G401 (cell line): ENCODE measurements at places on chromosomes 3 and 15.

DNA sequence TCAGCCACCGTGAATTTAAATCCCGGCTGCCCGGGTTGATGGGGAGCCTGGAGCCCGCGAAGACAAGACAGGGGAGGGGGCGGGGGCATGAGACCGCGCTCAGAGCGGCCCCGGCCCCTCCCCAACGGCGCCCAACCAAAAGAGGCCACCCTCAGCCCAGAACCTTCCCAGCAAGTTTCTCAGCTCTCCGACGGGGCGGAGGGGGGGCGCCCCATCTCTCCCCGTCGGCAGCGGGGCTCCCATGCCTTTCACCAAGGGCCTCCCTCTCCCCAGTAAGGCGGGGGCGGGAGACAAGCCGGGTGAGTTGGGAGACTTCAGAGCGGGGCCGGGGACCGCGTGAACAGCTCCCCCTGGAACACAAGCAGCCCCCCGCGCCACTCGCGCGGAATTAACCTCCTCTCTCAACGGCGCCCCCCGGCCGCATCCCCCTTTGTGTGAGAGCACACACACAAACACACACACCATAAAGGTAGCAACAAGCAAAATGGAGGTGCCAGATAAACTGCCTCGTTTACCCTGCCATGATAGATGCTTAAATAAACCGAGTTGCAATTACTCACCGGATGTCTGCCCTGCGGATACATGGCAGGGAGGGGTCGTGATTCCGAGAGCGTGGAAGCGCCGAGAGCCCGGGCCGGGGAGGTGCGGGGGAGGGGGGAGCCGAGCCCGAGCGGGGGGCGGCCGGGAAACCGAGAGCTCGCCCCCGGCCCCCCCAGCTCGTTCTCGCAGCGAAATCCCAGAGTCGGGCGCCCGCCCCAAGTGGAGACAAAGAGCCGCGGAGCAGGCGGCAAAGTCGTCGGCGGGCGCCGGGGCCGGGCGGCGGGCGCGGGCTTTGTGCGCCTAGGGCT is 1.3 kb downstream of the TLE3 start:
- peak; percentile 28 for DNase-seq

- no peak for DNase-seq
Observed at GRCh38 chr3:51568996-51569395, 30.5 kb downstream of the RAD54L2 start.

- no peak for DNase-seq
Observed at GRCh38 chr3:126491221-126492013, 15.7 kb upstream of the ZXDC start.

GRCh38 chr15:54159012-54159411 is 180.8 kb downstream of the UNC13C start:
- no peak for DNase-seq

- no peak for DNase-seq
Observed at GRCh38 chr3:196323016-196323415, 5.0 kb upstream of the DYNLT2B start.

- DNase-seq, result no peak
Observed at GRCh38 chr3:189982321-189982945, 138.3 kb downstream of the P3H2 start.

- no peak for DNase-seq
Observed at GRCh38 chr3:141055136-141055535, 4.0 kb downstream of the SPSB4 start.

DNA sequence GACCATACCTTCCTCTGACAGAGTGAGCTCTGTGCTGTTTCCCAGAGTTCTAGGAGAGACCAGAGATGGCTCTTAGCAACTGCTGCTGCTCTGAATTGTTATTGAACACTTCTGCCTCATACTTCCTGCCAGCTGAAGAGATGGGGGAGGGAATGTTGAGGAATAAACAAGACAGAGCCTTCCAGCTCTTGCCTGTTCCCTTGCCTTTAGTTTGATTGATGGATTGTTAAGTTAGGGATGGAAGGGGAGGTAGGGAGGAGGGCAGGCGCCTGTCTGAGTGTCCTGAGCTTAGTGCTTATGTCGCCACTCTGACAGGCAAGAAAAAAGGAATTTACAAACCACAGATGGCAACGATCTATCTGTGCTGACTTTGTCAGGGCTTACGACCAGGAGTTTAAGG is 42.8 kb downstream of the ZNF609 start:
- DNase-seq, result no peak

DNA sequence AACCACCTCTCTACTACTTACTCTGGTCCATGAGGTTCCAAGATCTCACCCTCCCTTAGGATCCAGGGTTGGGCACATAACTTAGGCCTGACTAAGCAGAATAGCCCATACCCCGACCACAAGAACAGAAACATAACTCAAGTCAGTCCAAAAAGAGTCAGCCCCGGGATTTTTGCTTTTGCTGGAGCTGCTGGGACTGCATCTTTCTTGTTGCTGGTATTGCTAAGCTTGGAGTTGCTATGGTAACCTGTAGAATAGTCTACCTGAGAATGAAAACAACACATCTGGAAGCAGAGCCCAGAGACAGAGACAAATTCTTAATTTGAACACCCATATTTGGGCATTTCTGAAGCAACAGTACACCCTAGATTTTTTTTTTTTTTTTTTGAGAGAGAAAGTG is 6.5 kb downstream of the RUBCN start:
- no peak for DNase-seq

DNA sequence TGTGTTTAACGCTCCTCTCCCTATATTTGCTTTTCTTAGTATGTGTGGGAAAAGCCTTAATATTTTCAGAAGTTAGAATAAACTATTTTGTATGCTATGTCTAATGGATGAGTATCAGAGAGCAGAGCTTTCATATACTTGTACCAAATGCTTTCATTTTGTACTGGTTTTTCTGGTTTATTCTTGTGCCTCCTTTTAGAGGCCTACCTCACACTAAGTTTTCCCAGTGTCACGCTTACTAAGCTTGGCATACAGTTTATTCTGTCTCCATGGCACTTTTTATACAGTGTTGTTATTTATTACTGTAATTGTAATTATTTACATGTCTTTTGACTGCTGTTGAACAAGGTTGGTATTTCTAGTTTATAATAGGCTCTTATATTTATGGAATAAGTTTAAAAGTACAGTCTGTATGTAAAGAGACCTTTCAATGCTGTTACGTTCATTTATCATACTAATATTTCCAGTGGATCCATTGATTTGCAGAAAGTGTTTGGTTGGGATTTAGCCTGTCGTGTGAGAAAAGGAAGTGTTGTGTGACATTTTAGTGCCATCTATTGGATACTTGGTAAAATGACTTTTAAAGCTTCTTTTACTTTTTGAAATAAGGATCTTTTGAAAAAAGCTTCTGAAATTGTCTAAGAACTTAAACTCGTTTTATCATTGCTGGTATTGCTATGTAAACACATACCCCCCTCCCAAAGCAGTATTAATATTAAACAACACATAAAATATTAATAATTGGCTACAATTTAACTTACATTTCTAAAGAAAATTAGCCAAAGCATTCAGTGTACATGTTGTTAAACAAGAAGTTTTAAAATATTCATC is 5.2 kb upstream of the EBLN2 start:
- peak; percentile 65 for DNase-seq

DNA sequence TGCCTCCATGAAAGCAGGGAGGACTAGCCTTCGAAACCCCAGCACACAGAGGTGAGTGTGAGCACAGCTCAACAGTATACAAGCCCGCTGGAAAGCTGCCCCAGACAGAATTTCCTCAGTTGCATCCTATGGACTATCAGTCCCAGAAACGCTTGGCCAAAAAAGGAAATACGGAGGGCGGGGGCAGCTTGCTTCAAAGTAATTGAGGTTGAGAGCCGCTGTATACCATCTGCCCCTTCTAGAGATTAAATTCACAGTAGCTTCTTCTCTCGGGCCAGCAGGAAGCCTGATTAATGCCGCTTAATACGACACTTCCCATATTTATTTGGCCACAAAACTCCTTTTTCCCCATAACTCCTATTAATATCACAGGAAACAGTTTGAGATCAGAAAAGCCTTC is 88.7 kb downstream of the LIPC start:
- no peak for DNase-seq

DNA sequence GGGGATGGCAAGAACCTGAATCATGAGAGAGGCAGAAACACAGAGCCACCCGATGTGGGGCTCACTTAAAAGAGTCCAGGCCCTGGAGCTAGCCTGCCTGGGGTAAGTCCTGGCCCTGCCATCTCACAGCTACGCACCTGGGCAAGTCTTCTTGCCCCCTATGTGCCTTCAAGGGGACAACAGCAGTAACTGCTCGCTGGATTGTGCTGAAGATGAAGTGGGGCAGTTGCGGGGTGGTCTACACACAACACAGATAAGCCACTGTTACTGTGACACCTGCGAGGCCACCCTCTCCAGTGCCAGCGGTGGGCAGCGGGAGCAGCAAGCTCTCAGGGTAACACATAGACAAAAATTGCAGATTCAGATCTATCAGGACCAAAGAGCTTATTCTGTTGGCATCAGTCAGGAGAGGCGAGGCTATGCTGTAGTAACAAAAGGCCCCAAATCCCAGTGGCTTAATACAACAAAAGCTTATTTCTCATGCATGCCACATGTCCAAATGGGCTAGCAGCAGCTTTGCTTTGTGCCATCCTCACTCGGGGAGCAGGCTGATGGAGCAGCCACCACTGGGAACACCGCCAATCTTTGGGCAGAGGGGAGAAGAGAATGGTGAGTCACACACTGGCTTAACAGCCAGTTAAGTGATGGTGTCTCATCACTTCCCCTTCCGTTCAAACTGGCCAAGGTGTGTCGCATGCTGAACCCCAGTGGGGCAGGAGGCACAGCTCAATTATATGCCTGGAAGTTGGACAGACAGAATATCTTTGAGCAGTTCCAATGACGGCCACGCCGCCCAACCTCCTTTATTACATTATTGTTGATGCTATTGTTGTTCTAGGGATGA is 78.3 kb downstream of the WNT7A start:
- DNase-seq, result no peak

DNA sequence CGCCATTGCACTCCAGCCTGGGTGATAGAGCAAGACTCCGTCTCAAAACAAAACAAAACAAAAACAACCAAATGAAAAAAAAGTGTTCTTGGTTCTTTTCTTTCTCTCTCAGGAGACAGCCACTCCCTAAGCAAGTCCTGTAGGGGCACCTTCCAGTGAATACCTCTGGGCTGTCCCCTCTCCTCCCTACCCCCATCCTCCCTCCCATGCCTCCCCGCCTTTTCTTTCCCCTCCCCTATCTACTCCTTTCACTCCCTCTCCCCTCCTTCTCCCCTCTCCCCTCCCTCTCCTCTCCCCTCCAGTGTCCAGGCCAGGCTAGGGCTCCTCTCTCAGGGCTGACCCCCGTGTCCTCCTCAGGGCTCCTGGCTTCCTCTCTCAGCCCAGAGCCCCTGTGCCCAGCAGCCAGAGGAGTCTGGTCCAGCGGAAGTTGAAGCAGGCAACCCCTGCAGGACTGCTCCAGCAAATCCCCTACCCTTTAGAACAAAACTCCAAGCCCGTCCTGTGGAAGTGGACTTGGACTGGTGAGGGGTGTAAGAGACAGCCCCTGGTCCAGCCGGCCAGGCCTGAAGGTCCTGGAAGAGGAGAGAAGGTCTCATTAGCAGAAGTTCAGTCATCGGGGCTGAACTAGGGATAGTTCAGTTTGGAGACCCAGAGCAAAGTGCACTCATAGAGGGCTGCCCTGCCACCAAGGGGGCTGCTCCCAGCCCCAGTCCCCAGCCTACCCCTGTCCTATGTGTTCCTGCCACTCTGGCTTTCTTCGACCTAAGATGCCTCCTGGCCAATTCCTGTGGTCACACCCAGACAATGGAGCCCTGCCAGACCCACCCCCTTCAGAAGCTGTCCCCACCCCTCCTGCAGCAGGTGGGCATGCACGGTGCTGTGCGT is 79.8 kb upstream of the IQSEC1 start:
- DNase-seq, result no peak

- peak; percentile 87 for DNase-seq
Observed at GRCh38 chr3:192207651-192208050, 519.7 kb downstream of the FGF12 start.

DNA sequence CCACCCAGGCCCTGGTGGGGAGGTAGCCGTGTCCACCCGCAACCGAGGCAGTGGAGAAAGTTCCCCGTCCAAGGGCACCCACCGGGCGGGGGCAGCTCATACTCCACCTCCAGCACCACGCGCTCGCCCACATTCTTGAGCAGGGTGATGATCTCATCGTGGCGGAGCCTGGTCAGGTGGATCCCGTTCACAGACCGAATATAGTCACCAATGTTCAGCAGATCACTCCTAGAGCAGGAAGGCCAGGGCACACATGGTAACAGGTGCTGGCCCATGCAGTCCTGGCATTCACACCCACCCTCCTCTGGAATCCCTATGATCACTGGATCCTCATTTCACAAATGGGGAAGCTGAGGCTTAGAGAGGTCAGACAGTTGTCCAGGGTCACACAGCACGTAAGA is 15.8 kb downstream of the GRIP2 start:
- DNase-seq, result no peak

DNA sequence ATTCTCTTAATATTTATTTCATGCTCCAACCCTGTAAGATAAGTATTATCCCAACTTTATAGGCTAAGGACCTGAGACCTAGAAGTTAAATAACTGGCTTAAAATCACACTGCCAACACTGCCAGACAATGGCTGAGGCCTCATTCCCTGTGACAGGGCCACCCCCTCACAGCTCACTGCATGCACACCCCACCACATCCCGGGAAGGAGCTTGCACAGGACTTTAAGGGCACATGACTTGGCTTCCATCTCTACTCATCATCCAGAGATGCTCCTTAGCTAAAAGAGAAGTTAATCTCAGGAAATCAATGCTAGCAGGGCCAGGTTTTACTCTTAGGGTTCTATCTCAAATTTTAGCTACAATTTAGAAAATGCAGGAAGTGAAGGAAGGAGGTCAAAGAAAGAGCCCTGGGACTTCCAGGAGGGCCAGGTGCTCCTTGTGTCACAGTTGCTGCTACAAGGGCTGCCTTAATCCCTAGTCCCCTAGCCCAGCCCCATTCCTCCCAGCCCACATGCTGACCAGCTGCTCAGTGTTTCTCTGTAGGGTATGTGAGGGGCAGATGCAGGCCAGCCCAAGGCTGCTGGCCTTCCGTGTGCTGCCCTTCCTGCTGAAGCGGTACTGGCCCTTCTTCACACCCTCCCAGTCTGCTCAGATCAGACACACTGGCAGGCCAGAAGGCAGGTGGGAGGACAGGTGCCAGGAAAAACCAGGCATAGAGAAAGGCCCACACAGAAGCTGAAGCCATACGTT is 53.5 kb downstream of the WWTR1 start:
- DNase-seq, result peak; percentile 47
